A172 (cell line): ENCODE measurements at places on chromosomes 1 and 21.
A peak's percentile ranks its signal among the peaks of the same experiment; 100 is the strongest.

- no peak for DNase-seq
Observed at GRCh38 chr1:71785000-71785399, 497.3 kb downstream of the NEGR1 start.

GRCh38 chr1:152870831-152871730, 7.0 kb upstream of the SMCP start:
- DNase-seq, result peak; percentile 47

- no peak for DNase-seq
Observed at GRCh38 chr1:21553116-21553926, 44.1 kb downstream of the ALPL start.

DNA sequence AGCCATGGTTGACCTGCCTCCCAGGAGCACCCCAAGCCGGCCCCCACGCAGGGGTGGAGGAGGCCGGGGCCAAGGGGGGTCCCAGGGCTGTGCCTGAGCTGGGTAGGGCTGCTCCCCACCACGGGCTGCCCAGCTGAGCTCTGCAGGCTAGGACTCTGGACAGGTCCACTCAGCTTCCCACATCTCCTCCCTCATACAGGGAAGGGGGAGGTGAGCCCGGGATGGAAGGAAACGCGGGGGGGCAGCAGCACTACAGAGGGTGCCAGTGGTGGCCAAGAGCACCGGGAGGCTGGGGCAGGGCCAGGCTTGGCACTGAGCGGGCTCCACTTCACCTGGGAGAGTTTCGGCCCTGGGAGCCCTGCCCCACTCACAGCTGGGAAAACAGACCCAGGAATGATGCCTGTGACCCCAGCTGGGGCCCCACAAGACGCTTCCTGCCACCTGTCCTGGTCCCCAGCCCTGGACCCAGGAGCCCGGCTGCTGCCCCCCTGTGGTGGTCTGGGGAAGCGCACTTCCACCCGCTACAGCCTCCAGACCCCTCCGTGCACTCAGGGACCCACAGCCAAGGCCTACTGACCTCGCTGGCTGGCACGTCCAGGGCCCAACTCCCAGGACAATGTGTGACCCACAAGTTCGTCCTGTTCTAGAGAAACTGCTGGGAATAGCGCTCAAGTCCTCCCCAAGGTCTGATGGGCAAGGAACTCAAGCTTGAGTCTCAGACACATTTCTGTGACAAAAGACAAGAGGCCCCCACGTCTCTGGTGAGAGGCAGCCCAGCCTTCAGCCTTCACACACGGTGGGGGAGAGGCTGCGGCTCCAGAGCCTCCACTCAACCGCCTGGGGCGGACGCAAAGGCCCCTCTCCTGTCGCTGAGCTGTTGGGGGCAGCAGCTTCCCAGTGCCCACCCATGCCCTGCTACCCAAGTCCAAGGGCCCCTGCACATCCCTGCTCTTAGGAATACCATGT, 3.0 kb downstream of the AURKAIP1 start:
- no peak for DNase-seq

DNA sequence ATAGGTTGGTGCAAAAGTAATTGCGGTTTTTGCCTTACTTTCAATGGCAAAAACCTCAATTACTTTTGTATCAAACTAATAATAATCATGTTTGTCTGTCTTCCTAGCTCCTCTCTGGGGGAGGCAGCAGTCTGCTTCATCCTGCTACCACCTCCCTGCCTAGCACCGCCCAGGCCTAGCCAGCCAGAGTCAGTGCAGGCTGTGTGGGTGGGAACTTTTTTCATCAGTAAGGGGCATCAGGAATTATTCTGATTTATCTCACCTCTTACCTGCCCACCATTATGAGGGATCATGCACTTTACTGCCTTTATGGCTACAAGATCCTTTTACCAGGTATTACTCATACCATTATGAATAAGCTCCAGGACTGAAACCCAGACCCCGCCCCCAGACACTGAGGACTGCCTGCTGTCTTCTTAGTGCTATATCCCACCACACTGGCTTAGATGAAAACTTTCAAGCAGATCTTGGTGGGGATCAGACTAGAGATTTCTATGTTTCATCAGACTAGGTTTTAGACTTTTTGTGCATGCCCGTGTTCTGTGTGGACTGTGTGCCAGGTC, 116.4 kb downstream of the PBX1 start:
- DNase-seq, result peak; percentile 33

- DNase-seq, result no peak
Observed at GRCh38 chr1:15863156-15863901, 15.8 kb downstream of the SPEN start.

GRCh38 chr1:214830941-214831340, 227.9 kb downstream of the CENPF start:
- no peak for DNase-seq

- no peak for DNase-seq
Observed at GRCh38 chr1:185369786-185370185, 52.7 kb upstream of the IVNS1ABP start.

DNA sequence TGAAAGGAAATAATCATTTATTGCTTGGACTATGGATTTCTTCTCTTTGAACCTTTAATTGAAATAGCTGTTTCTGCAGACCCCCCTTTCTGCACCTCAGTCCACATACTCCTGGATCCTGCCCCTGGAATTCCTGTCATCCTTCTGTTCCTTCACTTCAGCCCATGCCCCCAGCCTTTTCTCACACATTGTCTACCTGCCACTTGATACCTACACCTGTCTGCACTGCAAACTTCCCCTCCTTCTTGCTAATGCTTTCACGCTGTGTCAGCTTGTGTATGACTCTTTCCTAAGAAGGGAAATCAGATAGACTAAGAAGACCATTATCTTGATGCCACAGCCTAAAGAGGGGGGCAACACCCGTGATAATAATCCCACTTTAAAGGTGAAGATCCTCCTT, 80.3 kb upstream of the EXO1 start:
- DNase-seq, result no peak
